Common myeloid progenitor, CD34-positive (primary cell): ENCODE measurements at places on chromosomes 5 and 9.

DNA sequence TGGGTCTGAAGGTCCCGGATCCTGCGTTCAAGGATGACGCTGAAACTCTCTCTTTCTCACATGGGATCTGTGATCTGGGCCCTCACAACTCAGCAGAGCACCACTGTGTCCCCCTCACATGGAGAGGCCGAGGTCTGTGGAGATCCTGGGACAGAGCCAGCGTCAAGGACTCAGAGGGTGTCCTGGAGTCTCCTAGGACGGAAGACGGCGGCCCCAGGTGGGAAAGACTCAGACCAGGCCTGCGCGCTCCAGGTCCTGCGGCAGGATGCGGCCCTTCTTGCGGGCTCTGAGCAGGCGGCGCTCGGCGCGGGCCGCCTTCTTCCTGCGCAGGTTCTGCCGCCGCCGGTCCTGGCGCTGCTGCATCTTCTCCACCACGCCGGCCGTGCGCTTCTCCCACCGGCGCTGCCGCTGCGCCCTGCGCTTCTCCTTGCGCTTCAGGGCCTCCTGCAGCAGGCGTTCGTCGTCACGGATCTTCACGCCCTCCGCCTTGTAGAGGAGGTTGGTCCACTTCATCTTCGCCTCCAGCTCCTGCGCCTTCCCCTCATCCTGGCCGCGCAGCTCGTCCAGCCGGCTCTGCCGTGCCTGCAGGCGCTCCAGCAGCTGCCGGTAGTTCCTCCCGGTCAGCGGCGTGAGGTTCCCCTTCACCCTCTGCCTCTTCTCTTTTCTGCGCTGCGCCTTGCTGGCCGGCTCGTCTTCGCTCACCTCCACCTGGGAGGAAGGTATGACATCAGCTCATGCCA is 4.2 kb downstream of the SURF6 start:
- no peak for DNase-seq

GRCh38 chr5:177306674-177307543 is 3.3 kb downstream of the PRELID1 start:
- peak; percentile 81 for DNase-seq

DNA sequence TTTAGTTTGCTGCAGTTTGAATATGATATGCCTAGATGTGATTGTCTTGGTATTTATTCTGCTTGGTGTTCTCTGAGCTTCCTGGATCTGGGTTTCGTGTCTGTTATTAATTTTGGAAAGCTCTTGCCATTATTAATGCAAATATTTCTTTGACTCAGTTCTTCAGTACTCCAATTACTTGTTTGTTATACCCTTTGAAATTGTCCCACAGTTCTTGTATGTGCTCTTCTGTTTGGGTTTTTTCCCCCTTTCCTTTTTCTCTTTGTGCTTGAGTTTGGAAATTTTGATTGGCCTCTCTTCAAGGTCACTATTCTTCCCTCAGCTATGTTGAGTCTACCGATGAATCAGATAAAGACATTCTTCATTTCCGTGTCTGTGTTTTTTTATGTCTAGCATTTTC is 96.6 kb upstream of the CKMT2 start:
- no peak for DNase-seq

- no peak for DNase-seq
Measured at GRCh38 chr5:27216367-27216950, 178.1 kb upstream of the CDH9 start.

DNA sequence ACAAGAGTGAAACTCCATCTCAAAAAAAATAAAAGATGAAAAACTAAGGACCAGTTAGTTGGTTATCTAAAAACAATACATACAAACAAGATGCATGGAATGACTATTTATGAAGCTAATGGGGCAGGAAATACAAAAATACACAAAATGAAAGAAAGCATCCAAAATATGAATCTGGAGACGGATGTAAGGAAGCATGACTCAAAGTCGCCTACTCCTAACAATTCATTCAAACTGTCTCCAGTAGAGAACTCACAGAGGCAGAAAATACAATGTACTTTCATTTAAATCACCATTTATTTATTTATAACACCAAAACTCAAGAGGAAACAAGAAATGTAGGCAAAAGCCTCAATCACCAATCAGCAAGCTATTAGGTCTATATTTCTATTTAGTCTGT is 68.4 kb downstream of the SCAI start:
- DNase-seq = no peak

DNA sequence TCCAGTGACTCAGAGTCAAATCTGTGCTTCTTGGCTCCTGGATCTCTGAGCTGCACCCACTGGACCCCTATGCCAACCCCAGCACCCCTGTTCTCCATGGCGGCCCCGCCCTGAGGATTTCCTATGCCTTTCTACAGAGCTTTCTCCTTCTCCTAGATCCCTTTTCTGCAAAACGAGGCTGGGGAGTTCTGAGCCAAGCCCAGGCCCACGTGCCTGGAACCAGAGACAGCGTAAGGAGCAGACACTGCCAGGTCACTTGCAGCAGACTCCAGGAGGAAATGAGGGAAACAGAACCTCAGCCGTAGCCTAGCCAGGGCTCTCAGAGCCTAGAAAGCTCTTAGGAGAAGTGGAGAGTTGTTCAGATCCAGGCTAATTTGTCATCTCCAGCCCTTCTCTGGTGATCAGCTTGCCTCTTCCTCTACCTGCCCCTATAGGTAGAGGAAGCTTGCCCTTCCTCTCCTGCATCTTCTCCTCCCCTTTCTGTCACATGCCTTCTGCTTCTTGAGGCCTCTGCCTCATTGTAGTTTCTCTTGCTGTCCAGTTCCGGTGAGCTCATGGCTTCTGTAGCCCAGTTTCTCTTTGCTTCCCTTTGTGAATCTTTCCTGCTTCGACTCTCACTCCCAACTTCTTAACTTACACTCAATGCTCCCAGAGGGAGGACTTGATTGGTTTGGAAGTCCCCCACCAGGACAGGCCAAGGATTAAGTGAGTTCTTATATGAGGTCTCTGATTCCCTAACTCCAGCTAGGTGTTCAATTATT is 163.4 kb downstream of the RGS3 start:
- no peak for DNase-seq

DNA sequence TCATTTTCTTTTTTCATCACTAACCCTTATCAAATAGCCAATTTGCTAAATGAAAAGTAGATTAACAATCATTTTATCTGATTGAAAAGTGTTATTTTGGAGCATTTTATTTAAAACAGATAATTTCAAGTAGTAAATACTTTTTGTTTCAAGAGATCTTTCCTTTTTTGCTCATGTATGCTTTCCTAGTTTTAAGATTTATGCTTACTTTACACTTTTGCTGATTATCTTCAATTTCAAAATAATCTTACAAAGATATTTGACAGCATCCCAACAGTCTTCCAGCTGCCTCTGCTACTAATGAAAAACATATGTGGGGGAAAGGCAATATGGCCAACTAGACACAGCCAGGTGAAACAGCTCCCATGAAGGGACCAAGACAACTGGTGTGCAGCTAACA is 1027.3 kb upstream of the CDH9 start:
- DNase-seq = no peak
